ENCODE measurements at places on chromosomes 11 and 22.

DNA sequence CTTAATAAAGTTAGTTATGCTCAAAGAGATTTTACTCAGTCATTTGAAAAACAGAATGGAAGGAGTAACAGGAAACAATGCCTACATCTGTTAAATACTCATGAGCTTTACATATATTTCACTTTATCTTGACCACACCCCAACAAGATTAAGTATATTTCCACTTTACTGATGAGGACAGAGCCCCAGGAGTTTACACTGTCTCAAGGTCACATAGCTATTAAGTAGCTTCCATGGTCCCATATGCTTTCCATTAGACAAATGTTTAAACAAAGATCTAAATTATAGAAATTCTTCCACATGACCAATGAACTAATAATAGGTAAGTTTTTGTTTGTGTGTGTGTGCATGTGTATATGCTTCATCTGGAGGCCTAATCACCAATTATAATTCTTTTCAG lies 30.2 kb downstream of the MRTFA start:
- DNase-seq = no peak

GRCh38 chr22:22789233-22789921 lies 98.2 kb upstream of the IGLL5 start:
- no peak for DNase-seq

- DNase-seq = peak; percentile 8
Observed at GRCh38 chr11:9858218-9858617, 194.3 kb downstream of the SWAP70 start.

GRCh38 chr11:67270256-67271204 lies 4.3 kb downstream of the GRK2 start:
- DNase-seq = no peak

Data from fibroblast of lung (primary cell).